Activated gamma-delta T cell (primary cell): ENCODE measurements at places on chromosomes 4 and X.

- DNase-seq = no peak
Observed at GRCh38 chr4:22460266-22460665, 55.6 kb downstream of the ADGRA3 start.

- no peak for DNase-seq
Observed at GRCh38 chr4:169147191-169147590, 123.6 kb downstream of the SH3RF1 start.

DNA sequence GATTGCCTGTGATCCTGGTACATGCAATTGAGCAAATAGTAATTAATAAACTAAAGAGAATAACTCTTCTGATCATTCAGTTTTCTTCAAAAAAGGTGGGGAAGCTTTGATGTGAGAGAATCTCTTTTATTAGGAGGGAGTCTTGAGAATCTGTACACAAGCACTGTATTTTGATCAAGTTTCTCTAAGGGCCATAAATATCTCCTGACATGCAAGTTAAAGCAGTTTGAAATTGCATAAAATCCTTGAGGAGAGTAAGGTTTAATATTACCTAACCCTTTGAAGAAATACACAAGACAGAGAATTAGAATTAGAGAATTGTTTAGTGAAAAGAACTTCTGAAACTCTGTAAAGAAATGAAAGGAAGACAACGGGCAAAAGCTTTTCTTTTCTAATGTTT lies 326.9 kb downstream of the FAT4 start:
- no peak for DNase-seq

DNA sequence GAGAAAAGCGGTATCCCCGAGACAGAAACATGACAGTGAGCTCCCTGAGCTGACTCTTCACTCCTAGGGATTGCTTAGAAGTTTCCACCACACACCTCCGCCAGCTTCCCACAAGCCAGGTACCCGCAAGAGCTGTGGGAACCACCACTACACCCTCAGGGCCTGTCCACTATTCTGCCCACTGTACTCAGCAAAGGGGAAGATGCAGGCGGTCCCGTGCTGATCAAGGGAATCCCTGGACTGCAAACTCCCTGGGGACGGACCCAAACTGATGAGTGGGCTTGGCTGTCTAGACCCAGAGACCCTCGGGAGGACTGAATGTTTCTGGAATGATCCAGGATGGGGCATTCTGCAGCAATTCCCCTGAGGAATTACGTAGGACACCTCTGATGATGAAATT lies 30.2 kb downstream of the REELD1 start:
- no peak for DNase-seq
